Central memory CD4-positive, alpha-beta T cell (primary cell): ENCODE measurements at places on chromosomes 4 and X.

- DNase-seq: no peak
Observed at GRCh38 chrX:139179592-139179991, 350.9 kb upstream of the F9 start.

DNA sequence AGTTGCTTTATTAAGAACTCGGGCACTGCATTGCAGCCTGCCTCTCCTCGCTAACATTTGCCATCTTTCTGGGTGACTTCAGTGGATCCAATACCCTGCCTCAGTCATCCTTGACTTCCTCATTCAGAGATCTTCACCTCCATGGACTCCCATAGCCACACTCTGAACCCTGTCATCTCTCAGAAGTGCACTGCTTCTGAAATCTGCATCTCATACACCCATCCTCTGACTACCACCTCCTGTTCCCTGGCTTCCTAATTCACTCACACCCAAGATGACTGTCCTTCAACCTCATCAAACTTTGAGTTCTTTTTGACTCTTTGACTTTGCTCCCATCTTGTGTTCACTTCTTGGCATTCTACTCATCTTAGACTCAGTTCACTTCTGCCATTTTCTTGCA is 25.3 kb upstream of the CYBB start:
- no peak for DNase-seq

DNA sequence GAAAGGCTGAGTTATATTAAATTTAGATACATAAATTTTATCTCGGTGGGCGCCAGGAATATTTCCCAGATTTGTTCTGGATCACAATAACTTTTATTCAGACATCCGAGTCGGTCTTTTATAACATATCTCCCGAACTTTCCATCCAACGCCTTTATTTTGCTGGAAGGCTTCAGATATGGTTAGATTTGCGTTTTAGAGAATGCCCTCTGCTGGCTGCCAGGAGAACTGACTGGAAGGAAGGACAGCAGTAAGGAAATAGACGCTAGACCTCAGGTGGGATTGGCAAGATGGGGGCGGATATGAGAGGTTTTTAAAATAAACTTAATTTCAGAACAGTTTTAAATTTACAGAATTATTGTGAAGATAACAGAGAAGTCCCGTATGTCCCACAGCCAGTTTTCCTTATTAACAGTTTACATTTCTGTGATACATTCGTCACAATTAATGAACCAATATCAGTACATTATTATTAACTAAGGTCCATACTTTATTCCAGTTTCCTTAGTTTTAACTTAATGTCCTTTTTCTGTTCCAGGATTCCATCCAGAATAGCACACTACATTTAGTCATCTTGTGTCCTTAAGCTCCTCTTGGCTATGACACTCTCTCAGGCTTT is 4.6 kb upstream of the KANTR start:
- peak; percentile 52 for DNase-seq

GRCh38 chr4:143882892-143883291 is 22.5 kb downstream of the GYPE start:
- no peak for DNase-seq

- no peak for DNase-seq
Observed at GRCh38 chr4:12421364-12421763, 992.7 kb upstream of the HS3ST1 start.

DNA sequence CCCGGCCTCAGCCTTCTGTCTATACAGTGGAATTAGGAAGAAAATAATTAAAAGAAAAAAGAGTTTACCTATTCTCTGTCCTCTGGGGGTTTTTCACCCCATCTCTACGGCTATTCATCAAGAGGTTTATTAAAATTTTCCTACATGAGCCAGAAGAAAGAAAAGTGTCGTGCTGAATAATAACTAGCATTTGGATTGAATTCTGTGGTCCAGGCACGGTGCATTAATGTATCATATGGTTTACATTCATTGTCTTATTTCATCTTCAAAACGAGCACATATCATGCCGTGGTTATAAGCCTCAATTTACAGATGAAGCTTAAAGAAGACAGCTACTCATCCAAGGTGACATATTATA is 5.4 kb upstream of the NAA15 start:
- no peak for DNase-seq

DNA sequence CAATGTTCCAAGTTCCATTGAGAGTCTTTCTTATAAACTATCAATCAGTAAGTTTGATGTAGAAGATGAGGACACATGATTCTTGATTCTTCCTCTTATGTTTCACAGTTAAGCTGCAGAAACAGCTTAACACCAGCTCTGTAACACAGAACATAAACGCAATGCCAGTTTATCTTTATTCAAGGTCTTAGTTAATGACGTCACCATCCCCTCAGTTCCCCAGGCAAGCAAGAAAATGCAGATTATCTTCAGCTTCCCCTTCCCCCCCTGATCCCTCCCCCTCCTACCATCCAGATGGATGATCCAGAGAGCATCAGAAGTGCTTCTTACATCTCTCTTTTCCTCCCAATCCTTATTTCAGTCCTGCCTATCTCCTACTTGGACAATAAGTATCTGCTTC is 4.4 kb upstream of the SH3RF1 start:
- no peak for DNase-seq

DNA sequence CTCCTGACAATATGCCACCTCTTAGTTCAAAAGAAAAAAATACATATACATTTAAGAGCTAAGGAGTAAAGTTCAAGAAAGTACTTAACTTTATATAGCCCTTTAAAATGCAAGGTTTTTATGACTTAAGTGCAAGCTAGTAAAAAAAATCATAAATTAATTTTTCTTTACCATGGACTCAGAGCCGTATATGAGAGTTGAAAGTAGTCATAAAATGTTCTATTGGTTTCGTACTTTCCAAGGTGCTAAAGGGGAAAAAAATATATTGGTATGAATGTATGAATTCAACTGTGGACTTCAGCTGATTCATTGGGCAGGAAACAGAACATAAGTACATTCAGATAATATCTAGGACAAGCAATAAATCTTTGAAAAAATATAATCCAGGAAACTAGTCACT is 869.8 kb upstream of the AGA start:
- DNase-seq: no peak

DNA sequence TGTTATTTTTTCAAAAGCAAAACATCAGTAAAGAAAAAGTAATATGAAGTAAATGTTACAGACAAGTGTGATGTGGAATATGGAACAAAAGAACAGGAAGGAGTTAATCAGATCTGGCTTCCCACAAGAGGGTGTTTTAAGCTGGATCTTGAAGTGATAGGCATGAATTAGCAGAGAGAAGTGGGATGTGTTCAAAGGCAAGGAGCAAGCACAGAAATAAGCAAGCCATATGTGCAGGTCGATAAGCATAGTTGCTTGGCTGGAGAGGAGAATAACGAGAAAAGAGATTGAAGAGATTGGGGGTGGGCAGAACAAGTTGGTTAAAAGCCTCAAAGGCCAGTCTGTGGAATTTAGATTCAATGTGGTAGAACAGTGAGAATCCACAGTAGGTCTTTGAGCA is 60.9 kb upstream of the PRPS1 start:
- DNase-seq: no peak

DNA sequence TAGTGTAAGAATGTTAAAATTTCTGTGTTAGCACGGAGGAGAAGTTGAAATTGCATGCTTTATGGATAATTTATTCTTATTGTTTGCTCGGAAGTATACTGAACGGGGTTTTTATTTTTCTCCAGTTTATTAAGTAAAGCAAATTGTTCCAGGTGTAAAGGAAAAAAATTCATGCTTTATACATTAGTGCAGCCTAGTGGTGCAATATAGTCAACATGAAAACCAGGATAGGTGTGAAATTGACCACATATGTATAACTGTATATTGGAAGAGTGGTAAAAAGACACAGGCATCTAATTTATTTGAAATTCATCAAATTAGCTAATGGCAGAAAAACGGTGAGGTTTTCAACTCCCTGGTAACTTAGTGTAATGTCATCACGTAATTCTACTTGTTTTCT is 959 bp downstream of the BRS3 start:
- no peak for DNase-seq

GRCh38 chrX:12673487-12673886 is 117.7 kb upstream of the PRPS2 start:
- DNase-seq: no peak

DNA sequence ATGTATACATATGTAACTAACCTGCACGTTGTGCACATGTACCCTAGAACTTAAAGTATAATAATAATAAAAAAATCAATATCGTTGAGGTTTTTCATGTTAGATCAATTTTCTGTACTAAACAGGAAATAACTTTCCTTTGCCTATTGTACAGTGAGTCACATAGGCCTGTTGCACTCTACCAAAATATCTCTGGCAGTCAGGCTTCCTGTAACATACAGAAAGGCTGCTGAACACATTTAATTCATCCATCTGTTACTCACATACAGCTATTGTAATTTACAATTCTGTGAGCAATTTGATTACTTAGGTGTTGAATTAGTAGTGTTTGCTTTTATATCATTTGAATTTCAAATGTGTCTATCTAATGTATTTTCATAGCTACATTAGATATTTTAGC is 427.8 kb downstream of the TMA16 start:
- DNase-seq: no peak

GRCh38 chr4:108787724-108788123 is 24.9 kb upstream of the ETNPPL start:
- no peak for DNase-seq
